ENCODE measurements at places on chromosomes 3 and 15. TPM values are rescaled to one million over a fixed set of nuclear protein-coding genes. Genes with fewer than 3 reads are reported as not detected.

The ALCAM gene
- 50.4 TPM for total RNA-seq

The WDR93 gene
- total RNA-seq, result 0.13 TPM

The ACTC1 gene
- total RNA-seq, result 0.17 TPM

The DGKG gene
- total RNA-seq, result 8.6 TPM

The SLC30A4 gene
- 2.0 TPM for total RNA-seq

Measured in A549 treated with CORT108297 at 1 μM for 4 hours (cell line).